ENCODE measurements at places on chromosomes 5 and 9.

GRCh38 chr5:112063191-112063590, 306.2 kb upstream of the NREP start:
- no peak for DNase-seq

DNA sequence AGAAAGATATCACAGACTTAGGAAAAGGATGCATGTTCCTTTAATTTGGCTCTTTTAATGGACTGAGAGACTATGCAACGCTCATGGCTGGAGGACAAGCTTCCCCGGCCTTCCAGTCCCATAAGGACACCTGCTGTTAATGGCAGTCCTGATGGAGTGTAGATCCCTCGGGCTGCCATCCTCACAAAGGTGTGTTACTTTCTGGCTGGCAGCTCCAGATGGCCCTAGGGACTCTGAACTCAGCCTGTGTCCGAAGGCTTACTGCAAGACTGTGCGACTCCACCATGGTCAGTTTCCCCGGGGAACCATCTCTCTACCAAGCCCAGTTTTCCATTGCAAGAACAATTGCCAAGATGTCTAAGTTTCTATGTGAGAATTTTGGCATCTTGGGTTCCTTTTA, 25.5 kb upstream of the KCNIP1 start:
- no peak for DNase-seq

DNA sequence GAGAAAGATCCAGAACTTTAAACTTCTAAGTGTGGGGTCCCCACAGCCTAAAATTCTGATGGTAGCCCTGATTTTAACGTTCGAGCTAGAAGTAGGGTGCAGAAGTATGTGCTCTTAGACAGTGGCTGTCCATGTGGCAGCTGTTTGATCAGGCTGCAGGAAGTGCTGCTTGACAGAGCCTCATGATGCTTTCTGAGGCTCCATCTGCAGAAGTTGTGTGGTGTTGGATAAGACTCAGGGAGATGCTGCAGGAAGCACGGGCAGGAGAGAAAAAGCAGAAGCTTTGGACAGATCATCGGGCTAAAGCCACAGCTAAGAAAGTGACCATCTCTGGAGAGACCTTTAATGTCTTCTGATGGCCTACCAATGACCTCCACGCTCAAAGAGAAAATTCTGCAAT, 8.1 kb downstream of the MTMR12 start:
- DNase-seq = no peak

DNA sequence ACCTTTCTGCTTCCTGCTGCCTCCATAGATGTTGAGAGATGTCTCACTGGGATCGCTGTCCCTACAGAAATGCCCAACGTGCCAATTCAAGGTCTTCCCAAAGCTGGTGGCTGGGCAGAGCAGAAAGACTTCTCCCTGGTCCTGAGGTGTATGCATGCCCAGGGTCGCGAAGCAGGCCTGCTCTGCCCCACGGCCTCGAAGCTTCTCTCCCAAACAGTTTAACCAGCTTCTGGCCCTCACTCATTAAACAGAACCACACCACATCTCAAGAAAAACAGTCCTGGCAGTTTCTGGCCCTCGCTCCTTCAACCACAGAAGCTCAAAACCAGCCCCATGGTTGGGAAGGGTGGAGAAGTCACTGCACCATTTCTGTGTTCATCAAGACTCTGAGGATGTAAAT, 14.7 kb upstream of the SMIM32 start:
- DNase-seq = no peak

GRCh38 chr9:123150708-123151503, 117.4 kb downstream of the GPR21 start:
- DNase-seq = no peak

DNA sequence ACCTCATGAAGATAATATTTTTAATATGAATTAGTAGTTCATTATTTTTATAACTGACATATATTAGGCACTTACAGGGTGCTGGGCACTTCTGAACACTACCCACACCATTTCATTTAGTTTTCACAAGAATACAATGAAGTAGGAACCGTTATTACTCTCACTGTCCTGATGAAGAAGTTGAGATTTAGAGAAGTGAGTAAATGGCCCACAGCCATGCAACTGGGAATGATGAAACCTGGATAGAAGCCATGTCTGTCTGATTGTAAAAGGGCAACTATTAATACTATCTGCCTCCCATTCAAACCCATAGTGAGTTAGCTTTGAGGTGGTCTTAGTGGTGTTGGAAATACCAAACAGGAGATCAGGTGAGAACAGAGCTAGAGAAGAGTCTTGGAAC, 29.6 kb upstream of the OTULINL start:
- DNase-seq = no peak

DNA sequence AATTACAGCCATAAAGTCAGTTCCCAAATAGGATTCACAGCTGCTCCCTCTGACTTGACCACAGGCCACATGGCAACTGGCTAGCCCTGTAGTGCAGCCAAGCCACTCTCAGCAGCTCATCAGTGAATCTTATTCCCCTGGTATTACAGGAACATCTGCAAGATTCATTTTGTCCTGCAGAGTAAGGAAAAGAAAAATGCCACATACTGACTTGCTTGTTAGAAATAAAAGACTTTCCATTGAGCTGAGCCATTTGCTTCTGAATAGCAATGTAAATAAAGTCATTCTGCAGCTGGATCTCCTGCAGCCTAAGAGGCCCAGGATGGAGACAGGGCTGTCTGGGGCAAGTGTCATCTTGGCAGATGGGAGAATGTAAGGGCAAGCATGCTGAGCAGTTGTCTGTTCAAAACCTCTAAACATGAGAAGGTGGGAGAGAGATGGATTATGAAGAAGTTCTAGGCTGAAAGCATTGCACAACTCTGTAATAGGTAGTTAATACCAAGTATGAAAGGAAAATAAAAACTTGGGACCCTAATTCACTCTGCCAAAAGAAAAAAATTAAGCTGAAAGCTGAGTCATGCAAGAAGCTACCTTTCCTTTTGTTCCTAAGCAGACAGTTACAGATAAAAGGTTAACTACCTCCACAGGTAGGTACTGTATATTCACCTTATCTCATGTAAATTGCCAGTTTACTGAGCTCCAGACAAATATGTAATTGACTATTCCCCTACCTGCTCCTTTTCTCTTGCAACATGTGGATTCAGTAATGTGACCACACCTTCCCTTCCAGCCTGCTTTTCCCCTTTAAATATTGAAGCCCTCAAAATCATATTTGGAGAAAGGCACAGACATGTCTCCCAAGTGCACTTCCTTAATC, 244.4 kb upstream of the RAI14 start:
- DNase-seq = no peak

GRCh38 chr5:177565046-177565445, 10.7 kb upstream of the FAM193B start:
- DNase-seq = no peak

DNA sequence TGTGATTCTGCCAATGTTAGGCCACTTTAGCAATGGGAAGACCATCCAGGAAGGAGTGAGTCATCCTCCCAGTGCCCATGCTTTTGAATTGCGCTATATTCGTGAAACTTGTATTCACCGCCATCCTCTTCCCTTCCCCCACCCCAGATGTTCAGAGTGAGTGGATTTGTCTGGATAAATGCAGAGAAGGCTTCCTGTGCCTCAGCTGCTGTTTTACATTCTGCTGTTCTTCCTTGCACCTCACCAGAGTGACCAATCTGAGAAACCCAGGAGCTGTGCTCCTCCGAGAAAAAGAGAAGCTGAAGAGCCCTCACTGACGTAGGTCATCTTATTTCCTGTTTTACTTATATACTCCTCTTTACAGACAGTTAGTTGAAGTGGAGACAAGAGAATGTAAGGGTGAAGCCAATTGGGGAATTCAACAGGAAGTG, 24.6 kb upstream of the SVEP1 start:
- DNase-seq = no peak

- DNase-seq = no peak
Measured at GRCh38 chr5:140251527-140251973, 51.4 kb downstream of the PFDN1 start.

GRCh38 chr5:68494771-68495170, 279.2 kb downstream of the PIK3R1 start:
- DNase-seq = no peak

- DNase-seq = no peak
Measured at GRCh38 chr5:147821766-147822165, 9.7 kb downstream of the SPINK1 start.

- no peak for DNase-seq
Measured at GRCh38 chr5:108193021-108193795, 188.7 kb downstream of the FBXL17 start.

DNA sequence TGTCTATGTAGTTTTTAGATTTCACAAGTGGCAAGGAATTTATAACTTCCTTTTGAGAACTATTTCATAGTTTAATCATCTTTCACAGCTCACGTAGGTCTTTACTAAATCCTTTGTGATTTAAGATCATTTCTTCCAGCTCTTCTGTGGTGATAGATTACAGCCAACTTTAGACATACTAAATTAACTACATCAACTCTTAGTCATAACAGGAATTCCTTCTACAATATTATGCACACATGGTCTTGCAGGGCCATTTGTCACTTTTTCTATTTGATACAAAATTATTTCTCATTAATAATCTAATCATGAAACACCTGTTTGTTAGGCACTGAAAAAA, 208.4 kb downstream of the PDE4D start:
- DNase-seq = no peak

All from sigmoid colon (tissue), 7 donors.